ENCODE measurements at places on chromosomes 2 and 18.

DNA sequence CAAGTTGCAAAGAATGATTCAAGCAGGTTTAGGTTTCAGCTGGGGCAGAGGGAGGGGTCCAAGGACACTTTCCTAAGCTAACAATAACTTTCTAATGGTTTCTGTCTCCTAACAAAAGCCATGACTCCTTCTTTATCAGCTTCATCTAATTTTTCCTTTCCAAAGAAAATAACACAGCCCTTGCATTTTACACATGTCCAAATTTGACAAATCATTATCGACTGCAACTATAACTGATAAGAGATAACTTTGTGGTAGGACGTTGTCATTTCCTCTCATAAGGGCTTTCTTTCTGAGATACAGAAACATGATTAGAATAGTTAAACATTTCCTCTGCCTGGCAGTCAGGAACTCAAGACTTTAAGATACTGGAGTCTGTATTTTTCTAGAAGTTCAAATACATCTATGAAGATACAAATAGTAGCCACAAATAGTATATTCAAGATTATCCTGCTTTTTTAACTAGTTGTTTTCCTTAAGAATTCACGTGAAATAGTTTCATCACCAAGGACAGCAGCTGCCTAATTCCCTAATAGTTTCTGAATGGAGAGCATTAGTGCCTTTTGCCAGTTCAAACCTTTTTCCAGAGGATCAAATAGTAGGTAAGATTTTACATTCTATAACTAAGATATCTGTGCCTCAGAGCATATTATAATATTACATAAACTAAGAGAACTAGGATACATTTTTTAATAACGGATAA, 263.2 kb downstream of the EXOC6B start:
- no peak for DNase-seq

DNA sequence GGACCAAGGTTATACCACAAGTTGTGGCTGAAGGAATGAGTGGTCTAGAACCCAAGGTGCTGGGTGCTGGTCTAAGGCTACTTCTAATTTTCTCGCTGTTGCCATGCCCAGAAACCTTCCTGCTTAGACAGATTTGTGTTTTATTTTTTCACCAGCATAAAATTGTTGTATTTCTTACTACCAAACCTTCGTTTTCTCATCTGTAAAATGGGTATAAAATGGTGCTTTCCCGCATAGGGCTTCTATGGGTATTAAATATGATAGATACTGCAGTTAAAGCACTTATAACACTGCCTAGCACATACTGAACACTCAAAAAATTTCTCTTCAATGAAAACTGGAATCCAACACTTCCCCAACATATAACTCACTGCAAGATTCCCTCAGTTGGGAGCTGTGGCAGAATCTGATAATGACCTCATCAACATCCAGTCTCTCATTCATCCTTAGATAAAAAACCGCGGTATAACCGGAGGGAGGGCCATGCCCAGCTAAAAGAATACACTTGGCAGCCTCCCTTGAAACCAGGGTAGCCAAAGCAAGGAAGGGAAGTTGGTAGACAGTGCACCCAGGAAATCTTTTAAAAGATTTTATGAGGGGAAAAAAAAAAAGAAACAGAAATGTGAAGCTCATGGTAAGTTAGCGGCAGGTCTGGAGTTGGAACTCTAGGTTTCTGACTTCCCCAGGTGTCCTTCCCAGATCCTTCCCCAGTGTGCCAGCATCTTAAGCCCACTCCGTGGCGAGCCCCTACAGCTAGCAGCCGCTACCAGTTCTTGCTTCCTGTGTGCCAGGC, 1.2 kb downstream of the NEMP2 start:
- no peak for DNase-seq

- peak; percentile 75 for DNase-seq
These were observed 17.2 kb downstream of the MFSD6 start for GRCh38 chr2:190425221-190425866.

DNA sequence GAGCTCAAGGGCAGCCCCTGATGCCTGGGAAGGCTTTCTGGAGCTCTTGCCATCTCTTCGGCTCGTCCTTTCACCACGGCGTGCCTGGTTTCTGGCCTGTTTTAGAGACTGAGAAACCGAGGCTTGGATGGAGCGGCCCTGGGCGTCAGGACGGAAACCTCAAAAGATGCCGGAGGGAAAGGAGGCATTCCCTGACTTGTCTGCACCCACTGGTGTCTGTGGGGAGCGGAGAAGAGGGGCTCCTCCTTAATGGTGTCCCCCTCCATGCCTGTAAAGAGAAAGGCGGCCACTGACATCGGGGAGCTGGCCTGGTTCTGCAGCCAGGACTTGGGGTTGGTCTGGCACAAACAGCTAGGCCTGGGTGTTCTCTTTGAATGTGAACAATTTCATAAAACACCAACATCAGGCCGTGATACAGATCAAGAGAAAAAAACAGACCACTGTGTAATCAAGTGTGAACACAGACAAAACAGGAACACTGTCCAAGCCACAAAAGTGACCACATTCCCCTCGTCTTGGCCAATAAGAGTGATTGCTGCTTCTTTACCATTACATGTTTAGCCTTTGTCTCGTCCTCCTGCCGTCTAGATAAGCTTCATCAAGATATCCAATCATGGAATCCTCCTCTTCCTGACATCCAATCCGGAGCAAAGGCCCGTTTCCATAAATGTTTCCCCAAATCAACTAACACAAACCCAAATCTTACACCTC, 633 bp upstream of the ILKAP start:
- no peak for DNase-seq

DNA sequence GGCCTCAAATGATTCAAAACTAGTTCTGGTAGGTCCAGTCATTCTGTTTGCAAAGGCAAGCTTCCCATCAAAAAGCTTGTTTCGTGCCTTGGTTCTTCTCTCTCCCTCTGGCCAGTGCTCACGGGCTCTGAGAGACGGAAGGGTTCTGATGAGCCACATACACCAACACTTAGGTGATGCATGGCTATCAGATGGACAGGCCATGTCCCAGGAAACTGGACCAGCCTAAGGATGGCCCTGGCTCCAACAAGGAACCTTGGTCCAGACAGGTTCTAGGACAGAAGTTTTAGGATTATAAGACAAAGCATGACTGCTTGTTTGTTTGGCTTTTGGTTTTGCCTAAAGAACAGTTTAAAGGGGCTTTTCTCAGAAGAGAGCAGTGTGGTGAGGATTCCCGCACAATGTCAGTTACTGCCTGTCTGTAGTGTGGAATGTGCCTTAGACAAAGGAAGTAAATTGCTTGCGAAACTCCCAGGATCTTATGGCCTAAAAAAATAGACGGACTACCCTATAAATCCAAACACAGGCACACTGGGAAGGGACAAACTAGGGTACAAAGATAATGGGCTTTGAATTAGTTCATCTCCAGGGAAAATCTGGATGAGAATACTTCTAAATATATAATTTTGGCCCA, 10.3 kb downstream of the CYP1B1 start:
- no peak for DNase-seq

GRCh38 chr2:71299507-71299906, 32.1 kb upstream of the ZNF638 start:
- peak; percentile 70 for DNase-seq

GRCh38 chr2:170056900-170057299, 121.0 kb upstream of the MYO3B start:
- no peak for DNase-seq

DNA sequence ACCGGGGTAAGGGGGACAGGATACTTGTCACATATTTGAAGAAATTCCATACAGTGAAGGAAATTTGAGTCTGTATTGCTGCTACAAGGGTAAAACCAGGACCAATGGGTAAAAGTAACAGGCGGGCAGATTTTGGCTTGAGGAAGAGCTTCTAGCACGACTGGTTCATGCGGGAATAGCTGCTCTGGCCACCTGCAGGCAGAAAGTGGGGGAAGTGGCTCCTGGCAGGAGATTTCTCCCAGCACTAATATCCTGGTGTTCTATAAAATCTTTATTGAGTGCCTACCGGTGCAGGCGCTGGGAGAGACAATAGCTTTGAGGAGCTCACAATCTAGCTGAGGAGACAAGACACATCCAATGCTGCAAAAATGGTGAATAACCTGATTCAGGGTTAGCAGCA, 198.5 kb downstream of the LOXHD1 start:
- DNase-seq: no peak

- no peak for DNase-seq
These were observed 376.8 kb downstream of the TSN start for GRCh38 chr2:122132147-122132691.

- DNase-seq: no peak
These were observed 664 bp downstream of the NETO1 start for GRCh38 chr18:72866901-72867745.

DNA sequence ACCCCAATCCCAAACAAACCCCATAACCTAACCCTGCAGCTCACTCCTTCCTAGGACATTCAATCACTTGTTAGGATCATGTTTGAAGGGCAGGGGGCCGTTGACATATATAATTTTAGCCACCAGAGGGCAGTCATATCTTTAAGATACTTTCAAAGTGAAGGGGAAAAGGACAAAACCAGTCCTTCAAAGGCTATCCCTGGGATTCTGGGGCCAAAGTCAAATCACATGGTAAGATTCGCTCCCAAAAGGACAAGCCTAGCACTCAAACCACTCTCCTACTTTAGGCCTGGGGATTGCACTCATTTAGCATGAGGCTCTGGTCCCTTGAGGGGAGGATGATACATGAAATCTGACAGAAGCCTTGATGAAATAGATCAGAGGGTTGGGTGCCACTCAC, 44.6 kb downstream of the HAUS1 start:
- peak; percentile 90 for DNase-seq

- DNase-seq: no peak
These were observed 191.7 kb downstream of the ERBB4 start for GRCh38 chr2:212346865-212347264.

DNA sequence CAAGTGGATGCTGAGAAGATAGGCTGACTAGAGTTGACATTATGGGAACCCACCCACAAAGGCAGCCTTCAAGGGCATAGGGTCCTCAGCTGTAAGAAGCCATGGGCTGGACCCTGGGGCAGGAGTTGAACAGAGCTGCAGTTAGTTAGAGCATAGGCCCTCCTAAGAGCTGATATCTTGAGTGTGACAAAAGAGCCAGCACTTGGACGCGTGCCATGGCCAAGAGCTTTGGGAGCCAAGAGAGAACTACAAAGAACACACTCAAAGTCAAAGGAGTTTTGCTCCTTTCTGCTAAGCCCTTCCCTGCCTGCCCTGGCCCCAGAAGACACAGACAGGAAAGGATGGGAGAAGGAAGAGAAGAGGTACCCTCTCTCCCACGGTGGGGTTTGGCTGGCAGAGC, 29.9 kb upstream of the AGAP1 start:
- no peak for DNase-seq

DNA sequence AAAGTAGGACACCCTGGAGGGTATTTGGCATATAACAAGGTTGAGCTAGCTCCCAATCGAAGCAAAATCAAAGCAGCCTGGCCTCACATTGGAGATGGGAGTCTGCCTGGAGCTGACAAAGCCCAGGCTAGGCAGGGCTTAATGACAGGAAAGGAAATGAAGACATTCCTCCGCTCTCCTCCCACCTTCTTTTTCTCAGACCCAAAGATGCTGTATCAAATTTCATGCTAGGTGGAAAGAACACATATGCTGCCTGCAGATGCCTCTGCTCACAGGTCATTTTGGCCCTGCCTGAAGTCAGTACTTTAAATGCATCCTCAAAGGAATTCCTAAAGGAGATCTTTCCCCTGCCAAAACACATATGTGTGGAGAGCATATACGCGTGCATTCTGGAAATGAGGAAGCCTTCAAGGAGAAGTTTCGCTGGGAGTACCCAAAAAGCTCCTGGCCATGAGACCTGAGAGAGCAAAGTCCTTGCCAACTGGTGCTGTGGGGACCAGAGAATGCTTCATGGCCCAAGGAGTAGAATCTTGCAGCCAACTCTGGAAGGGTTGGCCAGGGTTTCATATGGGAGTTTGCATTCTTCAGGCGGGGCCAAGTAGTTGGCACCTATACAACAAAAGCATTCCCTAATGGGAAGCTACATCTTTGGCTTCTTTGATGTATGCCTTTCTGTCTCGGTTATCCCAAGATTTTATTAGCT, 88.0 kb downstream of the AQP4 start:
- no peak for DNase-seq

DNA sequence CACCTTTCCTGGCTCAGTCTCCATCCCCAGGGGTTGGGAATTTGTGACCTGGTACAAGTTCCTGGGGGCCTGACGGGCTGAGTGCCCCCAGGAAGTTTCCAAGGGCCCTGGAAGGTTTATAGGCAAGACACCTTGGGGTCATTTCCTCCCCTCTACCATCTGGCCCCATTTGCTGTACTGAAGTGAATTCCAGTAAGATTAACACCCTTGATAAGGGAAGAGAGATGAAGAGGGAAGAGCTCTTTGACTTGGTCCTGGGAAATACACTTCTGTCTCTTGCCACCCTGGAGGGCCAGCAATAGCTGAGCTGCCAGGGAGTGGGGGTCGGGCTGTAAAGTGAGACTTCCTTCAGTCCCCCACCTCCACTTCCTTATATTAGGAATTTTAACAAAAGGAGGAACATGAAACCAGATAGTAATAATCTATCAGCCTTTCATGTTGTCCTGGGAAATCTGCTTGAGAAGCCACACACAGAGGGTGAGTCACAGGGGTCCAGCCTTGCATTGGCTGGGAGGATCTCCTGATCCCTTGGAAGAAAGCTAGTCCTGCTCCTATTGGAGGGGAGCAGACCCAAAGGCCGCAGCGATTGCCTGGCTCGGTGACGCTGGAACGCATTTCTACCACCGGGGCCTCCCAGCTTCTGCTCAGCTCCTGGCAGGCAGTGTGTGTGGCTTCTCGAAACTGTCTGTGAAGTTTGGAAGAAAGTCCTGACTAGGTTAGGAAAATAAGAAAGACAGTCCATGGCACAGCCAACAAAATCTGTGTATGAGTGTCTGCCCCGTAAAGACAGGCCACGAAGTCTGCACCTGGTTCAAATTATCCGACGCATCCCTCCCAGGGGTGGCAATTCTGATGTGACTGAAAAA, 87.3 kb downstream of the ACAA2 start:
- DNase-seq: no peak

DNA sequence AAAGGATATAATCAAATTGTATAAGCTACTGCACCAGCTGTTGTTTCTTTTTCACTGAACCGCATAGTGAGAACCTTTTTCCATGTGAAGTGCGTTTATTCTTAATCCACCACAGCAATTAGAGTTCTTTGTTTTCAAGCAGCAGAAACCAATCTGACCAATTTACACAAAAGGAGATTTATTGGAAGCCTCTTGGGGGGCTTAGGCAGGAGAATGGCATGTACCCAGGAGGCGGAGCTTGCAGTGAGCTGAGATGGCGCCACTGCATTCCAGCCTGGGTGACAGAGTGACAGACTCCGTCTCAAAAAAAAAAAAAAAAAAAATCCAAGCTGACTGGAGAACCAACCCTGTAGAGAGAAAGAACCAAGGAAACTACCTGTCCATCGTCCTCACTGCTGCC, 10.0 kb downstream of the ADNP2 start:
- no peak for DNase-seq

- no peak for DNase-seq
These were observed 1234.0 kb upstream of the NXPH2 start for GRCh38 chr2:140014204-140014546.

GRCh38 chr18:44742718-44743311, 62.1 kb downstream of the SETBP1 start:
- DNase-seq: no peak

- no peak for DNase-seq
These were observed 7.2 kb upstream of the TAF1B start for GRCh38 chr2:9836074-9836473.

- DNase-seq: no peak
These were observed 10.9 kb downstream of the DIPK1C start for GRCh38 chr18:74446178-74446577.

Data from inflammatory macrophage treated with lipopolysaccharide for 1 hour (primary cell).